Placental epithelial cell (primary cell): ENCODE measurements at places on chromosomes 5 and 9. TPM values are rescaled to one million over a fixed set of nuclear protein-coding genes. Genes with fewer than 3 reads are reported as not detected.

SPZ1 gene
- not detected in 2 replicates for total RNA-seq

GABRA1 gene
- not detected in 2 replicates for total RNA-seq

SGTB gene
- 4.7 and 7.9 TPM in 2 replicates for total RNA-seq

NUTM2F gene
- not detected in 2 replicates for total RNA-seq

LHX6 gene
- total RNA-seq = 0.33 TPM in 1 of 2 replicates, not detected in the other

RABGAP1 gene
- total RNA-seq = 63.1 and 71.1 TPM in 2 replicates

APC gene
- total RNA-seq = 30.2 and 38.5 TPM in 2 replicates

ADRB2 gene
- total RNA-seq = 2.2 and 4.3 TPM in 2 replicates

CTSV gene
- 10.2 and 15.0 TPM in 2 replicates for total RNA-seq

TRIM36 gene
- total RNA-seq = 0.98 TPM in 1 of 2 replicates, not detected in the other

HIGD2A gene
- total RNA-seq = 41.3 and 63.2 TPM in 2 replicates

LNPEP gene
- 40.0 and 71.5 TPM in 2 replicates for total RNA-seq

CAVIN4 gene
- 0.33 and 0.79 TPM in 2 replicates for total RNA-seq

HTR4 gene
- not detected in 2 replicates for total RNA-seq

PDE8B gene
- under 0.01 TPM in 1 of 2 replicates, not detected in the other for total RNA-seq

IFNA14 gene
- not detected in 2 replicates for total RNA-seq

GARIN3 gene
- total RNA-seq = not detected in 2 replicates
